Gastrocnemius medialis (tissue), 4 donors: ENCODE measurements at places on chromosomes 2 and 18.

GRCh38 chr2:220070349-220070748, 442.9 kb downstream of the SLC4A3 start:
- DNase-seq, result no peak

- DNase-seq, result no peak
These were observed 134.7 kb downstream of the MSTN start for GRCh38 chr2:189927823-189928222.

DNA sequence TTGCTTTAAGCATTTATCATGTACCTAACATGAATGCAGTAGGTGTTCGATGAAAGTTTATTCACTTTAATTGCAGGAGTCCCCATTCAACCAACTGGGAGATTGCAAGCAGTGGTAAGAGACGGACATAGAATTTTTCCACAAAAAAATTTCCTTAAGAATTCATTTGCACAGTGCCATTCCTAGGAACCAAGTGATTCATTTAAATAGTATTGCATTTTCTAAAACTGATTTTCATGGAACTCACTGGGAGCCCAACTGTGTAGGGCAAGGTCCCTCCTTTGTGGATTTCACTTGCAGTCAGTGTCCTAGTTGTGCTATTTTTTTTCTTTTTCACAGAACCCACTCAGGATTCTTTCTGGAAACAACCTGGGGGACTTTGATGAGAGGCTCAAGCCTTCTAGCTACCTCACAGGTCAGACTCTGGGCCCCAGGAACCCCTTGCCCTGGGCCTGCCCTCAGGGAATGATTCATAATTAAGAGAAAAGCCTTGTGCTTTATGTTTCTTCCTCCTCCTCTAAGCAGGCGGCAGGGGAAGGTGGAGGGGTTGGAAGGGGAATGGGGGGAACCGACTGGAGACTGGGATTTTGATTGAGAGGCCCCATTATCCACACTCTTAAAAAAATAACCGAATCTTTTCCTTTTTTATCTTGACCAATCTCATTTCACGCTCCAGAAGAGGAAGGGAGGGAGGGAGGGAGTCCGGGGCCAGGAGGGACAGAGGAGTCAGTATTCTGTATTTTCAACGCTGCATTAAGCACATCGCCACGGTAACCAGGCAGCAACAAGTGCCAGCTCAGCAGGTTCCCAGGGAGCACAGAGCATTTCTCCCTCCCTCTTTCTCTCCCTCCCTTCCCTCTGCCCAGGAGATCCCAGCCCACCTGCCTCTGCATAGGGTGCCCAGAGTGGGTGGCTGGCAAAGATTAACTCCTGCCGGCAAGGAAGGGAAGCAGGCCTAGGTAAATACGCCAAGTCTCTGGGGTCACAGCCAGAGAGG, 51.8 kb downstream of the PSD4 start:
- no peak for DNase-seq

DNA sequence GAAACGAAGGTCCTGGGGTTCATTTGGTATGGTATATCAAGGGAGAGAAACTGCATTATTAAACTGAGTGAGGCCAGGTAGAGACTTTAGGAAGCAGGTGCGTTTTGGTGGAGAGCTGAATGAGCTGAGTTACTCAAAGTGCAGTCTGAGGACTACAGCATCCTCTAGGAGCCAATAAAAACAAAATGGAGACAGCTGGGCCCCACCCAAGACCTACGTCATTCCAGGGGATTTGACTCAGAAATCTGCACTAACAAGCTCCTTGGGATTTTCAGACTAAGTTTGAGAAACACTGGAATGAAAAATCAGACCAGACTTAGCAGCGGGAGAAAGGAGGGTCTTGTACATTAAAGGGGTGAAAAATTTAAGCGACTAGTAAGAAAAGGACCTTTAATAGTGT, 131.5 kb downstream of the UXS1 start:
- DNase-seq, result no peak

GRCh38 chr2:68825866-68826265, 45.3 kb downstream of the BMP10 start:
- no peak for DNase-seq

DNA sequence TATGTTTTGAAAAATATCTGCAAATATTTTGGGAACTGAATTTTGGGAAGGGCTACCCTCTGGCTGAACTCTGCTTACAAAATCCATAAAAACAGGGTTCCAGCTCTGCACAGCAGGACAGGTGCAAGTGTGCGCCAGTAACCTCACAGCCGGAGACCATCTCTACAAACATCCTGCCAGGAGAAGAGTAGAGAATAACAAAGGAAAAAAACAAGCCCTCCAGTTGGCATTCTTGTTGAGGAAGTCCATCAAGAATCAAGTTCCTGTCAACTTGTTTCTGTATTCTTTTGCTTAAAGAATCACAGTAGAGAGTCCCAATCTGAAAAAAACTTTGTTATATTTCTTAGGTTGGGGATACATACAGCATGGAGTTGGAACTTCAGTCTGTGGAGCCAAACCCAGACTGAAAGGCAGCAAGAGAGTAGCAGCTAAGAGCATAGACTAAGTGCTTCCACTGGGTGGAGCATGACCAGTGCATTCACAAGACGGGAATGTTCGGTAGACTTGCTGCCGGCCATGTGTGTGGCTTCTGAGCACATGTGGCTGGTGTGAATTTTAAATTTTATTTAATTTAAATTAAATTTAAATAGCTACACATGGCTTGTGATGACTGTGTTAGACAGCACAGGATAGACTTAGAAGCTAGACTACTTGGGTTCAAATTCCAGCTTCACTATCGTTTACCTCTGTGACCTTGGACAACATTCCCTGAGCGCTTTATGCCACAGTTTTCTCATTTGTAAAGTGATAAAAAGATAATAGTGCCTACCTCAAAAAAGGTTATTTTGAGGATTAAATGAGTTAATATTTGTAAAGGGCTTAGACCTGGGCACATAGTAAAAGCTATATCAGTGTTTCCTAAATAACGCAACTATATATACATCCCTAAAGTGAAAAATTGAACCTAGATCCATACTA, 41.9 kb downstream of the SPTBN1 start:
- no peak for DNase-seq

GRCh38 chr2:134705861-134706586, 12.8 kb downstream of the TMEM163 start:
- DNase-seq, result no peak

DNA sequence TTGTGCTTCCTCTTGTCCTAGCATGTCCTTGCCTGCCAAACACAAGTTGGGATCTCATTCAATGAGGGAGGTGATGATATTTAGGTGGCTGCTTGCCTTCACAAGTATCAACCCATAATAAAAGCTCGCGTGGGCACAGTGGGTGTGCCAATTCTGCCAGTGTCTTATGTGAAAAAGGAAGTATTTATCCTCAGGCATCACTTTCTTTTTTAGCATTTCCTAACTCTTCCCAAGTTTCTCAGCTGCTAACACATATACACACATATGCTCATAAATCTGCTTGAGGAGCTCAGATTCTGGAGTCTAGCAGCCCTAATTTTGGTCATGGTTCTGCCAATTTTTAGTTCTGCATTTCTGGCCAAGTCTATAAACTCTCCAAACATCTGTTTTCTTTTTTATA, 319.5 kb upstream of the HNMT start:
- DNase-seq, result no peak

GRCh38 chr18:76263046-76264005, 231.7 kb downstream of the ZNF516 start:
- no peak for DNase-seq

- DNase-seq, result no peak
These were observed 46.4 kb downstream of the ASXL2 start for GRCh38 chr2:25831746-25832449.

DNA sequence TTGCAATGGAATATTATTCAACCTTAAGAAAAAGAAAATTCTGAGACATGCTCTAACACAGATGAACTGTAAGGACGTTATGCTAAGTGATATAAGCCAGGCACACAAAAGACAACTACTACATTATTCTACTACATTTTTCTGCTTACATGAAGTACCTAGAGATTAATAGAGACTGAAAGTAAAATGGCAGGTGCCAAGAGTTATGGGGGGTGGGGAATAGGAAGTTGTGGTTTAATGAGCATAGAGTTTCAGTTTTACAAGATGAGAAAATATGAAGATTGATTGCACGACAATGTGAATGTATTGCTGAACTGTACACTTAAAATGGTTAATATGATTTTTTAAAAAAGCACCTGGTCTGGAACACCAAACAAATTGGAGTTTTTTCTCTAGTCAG, 1231.6 kb upstream of the DDX18 start:
- no peak for DNase-seq

GRCh38 chr2:231611273-231612108, 18.8 kb downstream of the TEX44 start:
- DNase-seq, result peak; percentile 58

DNA sequence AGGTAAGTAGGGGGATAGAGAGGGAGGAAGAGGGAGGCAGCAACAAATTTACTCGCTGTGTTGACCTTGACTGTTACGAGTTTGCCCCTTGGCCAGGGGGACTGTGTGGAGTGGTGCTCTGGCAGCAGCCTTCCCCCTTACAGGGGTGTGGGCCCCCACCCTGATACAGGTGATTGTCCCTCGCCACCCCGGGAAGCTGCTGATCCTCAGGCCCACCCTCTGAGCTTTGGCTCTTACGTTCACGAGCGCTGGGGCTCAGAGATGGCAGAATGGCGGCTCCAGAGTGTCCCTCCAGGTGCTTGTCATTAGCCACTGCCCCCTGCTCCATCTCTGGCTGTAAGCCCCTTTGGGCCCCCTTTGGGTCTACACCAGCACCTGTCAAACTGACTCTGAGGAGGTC, 88.6 kb downstream of the GLI2 start:
- no peak for DNase-seq

- DNase-seq, result no peak
These were observed 9.8 kb downstream of the SOWAHC start for GRCh38 chr2:109623923-109624322.

DNA sequence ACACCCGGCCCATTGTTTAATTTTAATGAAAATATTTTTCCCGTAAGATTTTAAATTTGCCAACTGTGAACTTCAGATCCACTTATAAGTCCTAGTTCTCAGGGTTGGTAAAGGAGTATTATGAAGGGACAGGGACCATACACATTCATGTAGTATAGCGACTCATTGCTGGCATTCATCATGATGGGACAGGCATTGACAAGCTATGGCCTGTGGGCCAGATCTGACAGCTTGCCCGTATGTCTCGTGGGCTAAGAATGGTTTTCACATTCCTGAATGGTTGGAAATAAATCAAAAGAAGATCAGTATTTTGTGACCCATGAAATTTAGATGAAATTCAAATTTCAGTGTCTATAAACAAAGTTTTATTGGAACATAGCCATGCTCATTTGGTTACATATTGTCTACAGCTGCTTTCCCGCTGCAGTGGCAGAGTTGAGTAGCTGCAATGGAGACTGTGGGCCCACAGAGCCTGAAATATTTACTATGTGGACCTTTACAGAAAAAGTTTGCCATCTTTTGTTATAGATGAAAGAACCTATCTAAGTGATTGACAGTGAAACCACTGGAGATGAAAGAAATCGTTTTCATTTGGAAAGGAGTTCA, 4.1 kb downstream of the RAPGEF4 start:
- DNase-seq, result no peak

GRCh38 chr2:207093234-207093633, 72.5 kb downstream of the KLF7 start:
- DNase-seq, result no peak

GRCh38 chr2:193272011-193272410, 1077.3 kb upstream of the TMEFF2 start:
- DNase-seq, result no peak

GRCh38 chr18:63128237-63128974, 191.2 kb downstream of the BCL2 start:
- no peak for DNase-seq

DNA sequence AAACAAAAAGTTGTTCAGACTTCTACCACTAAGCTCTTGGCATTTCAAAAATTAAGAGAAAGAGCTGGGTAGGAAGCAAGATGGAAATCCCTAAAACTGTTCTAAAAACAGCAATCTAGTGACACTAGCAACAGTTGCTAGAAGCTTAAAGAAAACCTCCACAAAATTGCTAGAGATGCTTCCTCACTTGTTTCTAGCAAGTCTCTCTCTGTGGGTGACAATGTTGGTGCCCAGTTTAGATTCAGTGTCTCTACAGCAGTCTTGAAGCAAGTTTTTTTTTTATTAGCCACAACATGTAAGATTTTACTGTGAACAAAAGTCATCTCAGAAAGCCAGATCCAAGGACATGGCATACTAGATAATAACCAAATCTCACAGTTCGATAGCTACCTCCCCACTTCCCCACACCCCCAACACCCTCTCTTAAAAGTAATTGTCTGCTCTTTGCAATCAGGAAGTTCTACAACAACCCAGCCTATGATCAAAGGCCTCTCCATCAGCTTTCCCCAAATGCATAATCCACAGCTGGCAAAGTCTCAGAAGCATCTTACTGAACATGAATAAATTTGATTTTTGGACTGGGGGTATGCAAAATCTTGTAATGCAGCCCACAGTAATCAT, 70.0 kb downstream of the ANKRD44 start:
- no peak for DNase-seq

- DNase-seq, result no peak
These were observed 80.2 kb downstream of the USP40 start for GRCh38 chr2:233486357-233486756.

DNA sequence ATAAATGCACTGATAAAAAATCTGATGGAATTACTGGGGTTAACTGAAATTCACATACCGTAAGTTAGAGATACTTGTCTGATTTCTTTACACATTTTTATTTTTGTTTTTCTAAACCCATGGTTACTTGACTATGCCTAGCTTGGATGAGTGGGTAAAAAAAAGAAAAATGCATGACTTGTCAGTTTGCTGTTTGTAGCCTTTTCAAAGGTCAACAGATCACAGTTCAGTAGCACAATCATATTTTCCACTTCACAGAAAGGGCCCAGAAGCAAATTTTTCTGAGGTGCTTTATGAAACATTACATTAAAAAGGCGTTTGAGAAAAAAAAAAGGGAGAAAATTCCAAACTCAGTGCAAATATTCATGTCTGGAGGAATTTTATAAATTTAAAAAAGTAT, 16.4 kb downstream of the SLC16A14 start:
- DNase-seq, result no peak

DNA sequence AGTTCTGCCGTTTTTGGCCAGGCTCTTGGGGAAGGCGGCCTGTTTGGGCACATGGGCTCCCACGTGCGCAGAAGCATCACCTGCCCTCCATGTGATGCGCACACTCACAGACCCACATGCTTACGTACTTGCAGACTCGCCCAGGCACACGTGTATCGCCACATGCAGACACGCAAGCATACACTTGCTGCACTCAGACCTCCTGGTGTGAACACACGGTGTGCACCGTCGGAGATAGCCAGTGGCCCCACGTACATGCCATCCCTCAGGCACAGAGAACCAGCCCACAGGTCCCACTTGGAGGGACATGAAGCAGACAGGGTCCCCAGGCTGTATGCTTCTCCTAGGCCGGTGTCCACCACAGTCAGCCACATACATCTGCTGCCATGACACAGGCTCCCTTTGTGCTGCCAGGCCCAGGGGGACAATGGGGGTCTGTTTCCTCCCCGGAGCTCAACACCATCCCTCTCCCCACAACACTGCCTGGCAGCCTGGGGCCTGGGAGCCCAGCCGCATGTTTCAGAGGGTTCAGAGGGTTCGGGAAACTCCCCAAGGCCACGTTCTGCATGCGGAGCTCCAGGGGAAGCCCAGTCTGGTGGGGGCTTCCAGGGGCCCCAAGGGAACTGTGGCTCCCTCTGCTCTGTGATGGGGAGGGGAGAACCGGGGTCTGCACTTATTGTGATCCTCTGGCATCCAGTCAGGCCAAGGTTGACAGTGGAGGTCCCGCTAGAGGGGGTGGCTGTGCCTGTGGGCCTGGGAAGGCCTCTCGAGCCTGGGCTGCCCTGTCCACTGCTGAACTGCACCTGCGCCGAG, 208.1 kb upstream of the HAAO start:
- no peak for DNase-seq

- DNase-seq, result no peak
These were observed 47.3 kb downstream of the DHX57 start for GRCh38 chr2:38828460-38828859.
